Ovary (tissue), 10 donors: ENCODE measurements at places on chromosomes 16 and 17. TPM values are rescaled to one million over a fixed set of nuclear protein-coding genes. Genes with fewer than 3 reads are reported as not detected.

AIPL1 gene
- polyA plus RNA-seq, result not detected

DNA sequence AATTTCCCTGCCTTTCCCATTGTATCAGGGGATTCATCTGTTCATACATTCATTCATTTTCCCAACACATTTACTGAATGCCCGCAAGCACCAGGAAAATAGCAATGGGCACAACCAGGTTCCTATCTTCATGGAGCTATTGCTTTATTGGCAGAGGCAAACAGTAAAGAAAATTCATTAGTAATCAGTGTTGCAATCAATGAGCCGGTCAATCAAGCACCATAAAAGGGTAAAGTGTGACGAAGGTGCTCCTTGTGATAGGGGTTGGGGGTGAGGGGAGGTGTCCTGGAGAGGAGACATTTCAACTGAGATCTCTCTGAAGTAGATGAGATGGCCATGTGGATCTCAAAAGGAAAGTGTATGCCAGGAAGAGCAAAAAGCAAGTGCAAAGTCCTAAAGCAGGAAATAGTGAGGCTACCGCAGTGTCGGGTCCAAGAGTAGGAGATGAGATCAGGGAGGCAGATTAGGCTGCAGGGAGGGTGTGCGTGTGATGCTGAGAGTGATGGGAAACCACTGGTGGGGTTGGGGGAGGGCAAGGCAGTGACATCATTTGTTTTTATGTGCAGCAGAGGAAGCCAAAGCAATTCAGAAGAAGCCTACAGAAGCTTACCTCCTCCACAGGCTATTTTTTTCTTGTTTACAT is 28.4 kb downstream of the CDH13 start:
- no peak for DNase-seq

RPL19 gene
- polyA plus RNA-seq, result 5,597 TPM

DNA sequence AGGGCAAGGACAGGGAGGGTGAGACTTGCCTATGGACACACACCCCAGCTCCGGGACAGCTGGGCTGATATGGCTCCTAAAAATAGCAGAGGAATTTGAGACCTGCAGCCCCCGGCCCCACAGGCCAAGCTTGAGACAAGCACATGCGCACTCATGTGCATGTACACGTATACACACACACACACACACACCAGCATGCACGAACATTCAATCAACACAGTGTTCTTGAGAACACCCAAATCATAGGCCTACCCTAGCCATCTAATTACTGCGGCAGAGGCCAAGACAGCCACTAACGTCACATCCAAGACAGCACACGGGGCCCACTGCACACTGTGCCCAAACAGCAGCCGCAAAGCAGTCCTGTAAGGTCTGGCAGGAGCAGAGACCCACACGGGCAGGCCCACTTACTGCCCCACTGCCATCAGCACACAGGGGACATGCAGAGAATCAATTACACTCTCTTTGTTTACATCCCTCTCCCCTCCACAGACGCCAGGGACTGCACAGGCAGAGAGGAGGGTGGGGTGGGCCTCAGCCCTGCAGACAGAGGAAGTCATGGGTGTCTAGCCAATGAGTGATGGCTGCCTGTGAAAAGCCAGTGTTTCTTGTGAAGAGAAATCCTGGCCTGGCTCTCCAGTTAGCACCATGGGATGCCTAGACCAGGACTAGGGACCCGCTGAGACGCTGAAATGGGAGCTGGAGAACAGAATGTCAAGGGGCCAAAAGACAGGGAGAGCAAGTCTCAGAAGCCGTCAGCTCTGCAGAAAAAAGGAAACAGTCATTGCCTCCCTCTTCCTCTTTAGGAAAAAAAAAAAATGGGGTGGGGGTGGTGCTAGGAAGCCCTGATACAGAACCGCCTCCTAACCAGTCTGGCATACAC is 39.3 kb downstream of the MYO18A start:
- DNase-seq, result no peak

- DNase-seq, result no peak
Measured at GRCh38 chr16:71474864-71475263, 12.8 kb upstream of the ZNF23 start.

DNA sequence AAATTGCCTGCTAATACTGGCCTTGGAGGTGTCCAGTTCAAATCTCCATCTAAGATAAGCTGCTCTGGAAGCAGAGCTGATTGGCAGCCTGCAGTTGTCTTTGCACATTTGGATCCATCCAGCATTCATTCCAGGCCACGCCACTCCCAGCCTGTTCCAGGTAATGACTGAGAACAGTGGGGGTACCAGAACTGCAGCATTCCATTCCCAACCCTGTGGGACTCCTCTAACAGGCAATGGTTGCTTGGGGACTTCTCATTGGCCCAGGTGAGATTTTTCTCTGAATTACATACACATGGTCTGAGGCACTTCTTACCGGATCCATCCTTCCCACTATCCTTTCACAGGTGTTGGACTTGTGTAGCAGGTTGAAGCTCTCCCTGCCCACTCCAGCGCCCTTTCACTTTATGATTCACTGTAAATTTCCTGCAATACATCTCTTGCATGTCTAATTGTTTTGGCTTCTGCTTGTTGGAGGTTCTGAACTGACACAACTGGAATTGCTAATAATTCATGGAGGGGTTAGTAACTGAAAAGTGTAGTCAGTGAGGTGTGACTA is 206.1 kb upstream of the ZFHX3 start:
- DNase-seq, result no peak

SOX9 gene
- 0.12 TPM for polyA plus RNA-seq

GRCh38 chr17:39719563-39720355 is 10.6 kb downstream of the MIEN1 start:
- DNase-seq, result no peak

GRCh38 chr16:79054211-79054984 is 546.1 kb downstream of the MAF start:
- no peak for DNase-seq

CLEC19A gene
- not detected for polyA plus RNA-seq

GRCh38 chr16:53045341-53046220 is 7.1 kb downstream of the CHD9NB start:
- no peak for DNase-seq

- no peak for DNase-seq
Measured at GRCh38 chr16:71249399-71249798, 18.9 kb upstream of the HYDIN start.

DNA sequence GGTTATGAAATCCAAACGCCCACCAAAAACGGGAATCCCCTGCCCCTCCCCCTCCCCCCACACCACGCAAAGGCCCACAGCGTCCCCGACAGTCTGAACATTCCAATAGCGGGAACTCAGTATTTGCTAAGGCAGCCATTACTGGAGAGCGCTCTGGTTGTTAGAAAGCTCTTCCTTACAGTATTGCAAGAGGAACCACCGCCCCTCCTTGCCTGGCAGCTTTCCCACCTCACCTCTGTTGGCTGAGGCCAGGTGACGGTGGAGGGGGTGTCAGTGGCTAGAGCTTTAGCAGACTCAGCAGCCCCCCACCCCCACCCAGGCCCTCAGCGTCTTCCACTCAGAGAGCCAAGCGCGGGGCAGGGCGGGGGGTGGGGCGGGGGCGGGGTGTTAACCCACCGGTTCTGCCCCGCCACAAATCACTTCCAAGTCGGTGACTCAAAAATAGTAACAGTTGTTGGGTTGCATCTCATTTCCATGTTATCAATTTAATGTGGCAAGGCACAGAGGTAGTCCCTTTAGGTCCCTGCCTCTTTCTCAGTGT is 2.2 kb upstream of the PLEKHH3 start:
- peak; percentile 59 for DNase-seq
